ENCODE measurements at places on chromosomes 7 and 10. TPM values are rescaled to one million over a fixed set of nuclear protein-coding genes. Genes with fewer than 3 reads are reported as not detected.

DNA sequence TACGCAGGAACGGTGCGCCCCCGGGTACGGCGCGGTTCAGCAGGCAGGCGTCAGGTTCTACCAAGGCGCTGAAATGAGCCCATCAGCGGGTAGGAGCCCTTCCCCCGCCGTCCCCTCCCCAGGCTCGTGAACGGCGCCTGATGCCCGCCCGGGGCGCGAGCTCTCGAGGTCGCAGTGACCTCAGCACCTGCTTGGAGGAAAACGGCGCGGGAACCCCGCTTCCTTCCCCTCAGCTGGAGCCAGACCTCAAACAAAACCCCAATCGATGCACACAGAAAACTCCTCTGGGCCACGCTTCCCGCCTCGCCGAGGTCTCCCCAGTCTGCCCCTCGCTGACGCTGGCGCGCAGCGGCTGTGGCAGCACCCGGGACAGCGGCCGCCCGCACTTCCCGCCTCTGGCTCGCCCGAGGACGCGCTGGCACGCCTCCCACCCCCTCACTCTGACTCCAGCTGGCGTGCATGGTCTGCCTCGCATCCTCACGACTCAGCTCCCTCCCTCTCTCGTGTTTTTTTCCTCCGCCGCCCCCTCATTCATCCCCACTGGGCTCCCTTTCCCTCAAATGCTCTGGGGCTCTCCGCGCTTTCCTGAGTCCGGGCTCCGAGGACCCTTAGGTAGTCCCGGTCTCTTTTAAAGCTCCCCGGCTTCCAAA, 514 bp upstream of the GAD2 start:
- no peak for DNase-seq

The GIGYF1 gene
- 52.5 TPM for total RNA-seq

DNA sequence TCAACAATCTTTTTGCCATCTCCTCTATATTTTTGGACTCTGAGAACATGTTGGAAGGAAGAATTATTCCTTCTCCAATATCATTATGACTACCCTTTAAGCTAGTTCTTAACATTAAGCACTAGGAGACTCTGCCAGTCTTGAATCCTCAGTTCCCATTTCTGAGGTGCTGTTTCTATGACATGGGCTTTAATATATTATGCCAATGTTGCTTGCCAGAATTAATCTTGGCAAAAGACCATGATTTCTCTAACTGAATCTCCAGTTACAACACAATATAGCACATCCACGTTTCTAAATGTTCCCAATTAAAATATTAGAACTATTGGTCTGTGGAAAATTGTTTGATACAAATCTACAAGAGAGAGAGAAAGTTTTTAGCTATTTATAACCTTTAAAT, 250.0 kb downstream of the HGF start:
- no peak for DNase-seq

The PLPP4 gene
- 12.0 TPM for total RNA-seq

DNA sequence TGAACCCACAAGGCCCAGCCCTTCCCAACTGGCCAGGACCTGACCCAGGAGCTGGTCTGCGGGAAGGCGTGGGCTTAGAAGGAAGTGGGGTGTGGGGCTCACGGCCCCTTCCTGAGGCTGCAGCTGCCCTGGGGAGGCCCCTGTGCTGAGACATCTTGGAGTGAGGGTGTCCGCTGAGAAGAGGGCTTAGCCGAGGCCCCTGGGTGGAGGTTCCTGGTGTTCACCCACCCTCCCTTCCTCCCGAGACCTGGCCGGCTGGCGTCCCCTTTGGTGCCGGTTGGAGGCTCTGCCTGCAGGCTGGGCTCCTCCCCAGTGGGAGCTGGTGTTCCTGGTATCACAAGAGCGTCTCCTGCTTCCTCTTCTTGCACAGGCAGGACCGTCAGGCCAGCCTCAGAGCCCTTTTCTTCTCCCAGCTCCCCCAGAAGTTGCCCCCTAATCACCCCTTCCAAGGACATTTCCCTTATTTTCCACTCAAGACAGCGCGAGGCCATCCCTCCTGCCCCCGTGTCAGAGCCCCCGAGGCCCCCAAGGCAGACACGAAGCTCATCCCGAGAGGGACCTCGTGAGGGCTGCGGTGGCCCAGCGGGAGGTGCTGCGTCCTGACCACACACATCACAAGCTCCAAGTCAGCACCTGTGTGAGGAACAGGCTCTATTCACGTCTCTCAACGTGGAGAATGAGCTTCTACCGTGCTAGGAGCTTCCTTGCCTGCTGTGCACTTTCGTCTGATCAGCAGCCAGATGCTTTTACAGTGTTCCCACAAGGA, 25.1 kb upstream of the FAM20C start:
- DNase-seq = no peak

The ARHGEF5 gene
- total RNA-seq = 1.3 TPM

Measured in dorsolateral prefrontal cortex (tissue), 122 donors.